ENCODE measurements at places on chromosomes 16 and 17.

DNA sequence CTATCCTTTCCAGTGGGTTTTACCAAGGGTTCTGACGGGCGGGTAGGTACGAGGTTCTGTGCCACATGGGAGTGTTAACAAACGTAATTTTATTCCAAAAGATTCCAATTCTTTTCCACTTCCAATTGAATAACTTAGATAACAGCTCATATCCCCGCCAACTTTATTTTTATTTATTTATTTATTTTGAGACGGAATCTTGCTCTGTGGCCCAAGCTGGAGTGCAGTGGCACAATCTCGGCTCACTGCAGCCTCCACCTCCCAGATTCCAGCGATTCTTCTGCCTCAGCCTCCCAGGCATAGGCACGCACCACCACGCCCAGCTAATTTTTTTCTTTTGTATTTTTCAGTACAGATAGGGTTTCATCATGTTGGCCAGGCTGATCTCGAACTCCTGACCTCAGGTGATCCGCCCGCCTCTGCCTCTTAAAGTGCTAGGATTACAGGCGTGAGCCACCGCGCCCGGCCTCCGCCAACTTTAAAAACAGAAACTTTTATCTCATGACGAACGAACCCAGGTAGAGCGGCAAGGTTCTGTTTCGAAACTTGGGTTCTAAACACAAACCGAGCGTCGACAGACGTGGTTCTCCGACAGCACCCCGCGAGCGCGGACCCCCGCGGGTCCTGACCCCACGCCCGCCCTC lies 613 bp downstream of the ECI1 start:
- DNase-seq, result no peak

DNA sequence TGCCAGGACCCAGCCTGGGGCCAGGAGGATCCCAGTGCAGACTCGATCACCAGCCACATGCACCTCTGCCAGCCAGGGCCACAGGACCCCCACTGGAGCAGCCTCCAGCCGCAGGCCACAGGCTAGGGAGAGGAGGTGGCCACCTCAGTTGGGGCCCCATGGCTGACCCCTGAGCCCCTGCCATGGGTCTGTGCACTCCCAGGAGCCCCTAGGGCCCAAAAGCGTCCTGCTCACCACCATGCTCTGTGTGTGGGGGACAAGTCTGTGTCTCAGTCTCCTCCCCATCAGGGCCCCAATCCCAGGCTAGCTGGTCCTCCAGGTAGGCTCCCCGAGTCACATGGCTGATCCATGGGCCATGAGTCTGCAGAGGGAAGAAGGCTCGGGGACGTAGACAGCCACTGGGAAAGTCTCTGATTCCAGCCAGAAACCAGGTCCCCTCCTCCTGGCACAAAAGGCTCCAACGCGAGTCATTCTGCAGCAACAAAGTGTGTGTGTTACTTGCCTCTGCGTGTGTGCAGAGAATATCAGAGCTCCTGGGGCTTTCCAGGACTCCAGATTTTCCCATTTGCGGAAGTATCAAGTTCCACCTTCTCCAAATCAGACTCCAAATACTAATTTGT lies 6.1 kb upstream of the PRSS8 start:
- no peak for DNase-seq

DNA sequence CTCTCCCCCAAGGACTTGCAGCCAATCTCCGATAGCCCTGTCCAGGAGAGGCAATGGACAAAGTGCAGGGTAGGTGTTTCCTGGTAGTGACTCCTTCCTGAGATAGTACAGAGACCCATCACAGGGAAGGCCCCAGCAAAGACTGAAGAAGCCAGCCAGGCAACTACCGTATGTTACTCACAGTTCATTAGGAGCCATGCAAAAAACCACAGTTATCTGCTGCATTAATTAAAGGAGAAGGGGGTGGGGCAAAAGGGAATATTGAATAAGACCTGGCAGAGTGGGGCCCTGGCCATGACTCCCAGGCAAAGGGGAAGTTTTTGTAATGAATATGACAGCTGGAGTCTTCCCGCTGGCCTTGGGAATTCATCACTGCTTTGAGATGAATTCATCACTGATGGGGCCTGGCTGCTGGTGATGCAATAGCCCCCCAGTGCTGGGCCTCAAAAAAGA lies 2.5 kb upstream of the SLC13A2 start:
- no peak for DNase-seq

GRCh38 chr16:58138852-58139251 lies 9.7 kb upstream of the CFAP20 start:
- DNase-seq, result no peak

DNA sequence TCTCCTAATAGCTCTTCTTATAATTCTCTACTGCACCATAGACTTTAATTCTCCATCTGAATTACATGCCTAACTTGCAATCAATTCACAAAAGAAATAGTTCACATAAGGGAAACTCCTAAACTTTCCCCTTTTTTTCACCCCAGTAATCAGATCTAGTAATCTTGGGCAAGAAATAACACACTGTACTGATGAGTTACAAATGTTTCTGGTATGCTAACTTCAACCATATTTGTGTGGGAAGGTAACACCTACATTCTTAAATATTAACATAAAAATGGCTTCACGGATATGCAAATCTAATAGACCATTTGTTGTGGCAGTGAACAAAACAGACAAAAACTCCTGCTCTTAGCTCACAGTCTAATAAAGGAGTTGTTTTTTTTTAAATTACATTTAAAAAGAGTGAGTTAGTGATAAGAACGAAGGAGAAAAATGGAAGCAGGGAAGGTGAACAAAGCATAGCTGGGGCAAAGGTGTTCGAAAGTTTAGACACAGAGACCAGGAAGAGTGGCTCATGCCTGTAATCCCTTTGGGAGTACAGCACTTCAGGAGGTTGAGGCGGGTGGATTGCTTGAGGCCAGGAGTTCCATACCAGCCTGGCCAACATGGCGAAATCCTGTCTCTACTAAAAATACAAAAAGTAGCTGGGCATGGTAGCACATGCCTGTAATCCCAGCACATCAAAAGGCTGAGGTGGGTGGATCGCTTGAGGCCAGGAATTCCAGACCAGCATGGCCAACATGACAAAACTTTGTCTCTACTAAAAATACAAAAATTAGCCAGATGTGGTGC lies 34.8 kb downstream of the CMTM3 start:
- DNase-seq, result no peak

Measured in GM12891 (cell line).